ENCODE measurements at places on chromosomes 2 and 18.

DNA sequence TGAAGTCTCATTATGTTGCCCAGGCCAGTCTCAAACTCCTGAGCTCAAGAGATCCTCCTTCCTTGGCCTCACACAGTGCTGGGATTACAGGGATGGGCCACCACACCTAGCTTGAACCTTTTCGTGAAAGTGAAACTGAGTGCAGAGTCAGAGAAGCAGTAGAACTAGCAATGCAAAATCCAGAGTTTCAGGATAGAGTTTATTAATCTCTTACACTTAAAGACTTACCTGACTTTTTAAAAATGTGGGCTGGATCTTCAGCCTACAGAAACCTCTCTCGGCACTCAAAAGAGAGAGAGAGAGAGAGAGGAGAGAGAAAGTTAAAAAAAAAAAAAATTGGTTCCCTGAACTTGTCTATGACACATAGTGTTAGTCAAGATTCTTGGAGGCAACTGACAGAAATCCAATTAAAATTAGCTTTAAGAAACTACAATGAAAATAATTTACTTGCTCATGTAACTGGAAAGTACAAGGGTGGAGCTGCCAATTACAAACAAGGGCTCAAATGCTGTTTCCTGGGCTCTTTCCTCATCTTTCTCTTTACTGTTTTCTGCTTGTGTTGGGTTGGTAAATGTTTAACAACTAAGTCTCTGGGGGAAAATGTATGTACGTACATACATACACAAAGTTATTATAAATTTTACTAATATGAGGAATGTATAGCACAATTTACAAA, 98.1 kb upstream of the CERS6 start:
- DNase-seq: no peak

DNA sequence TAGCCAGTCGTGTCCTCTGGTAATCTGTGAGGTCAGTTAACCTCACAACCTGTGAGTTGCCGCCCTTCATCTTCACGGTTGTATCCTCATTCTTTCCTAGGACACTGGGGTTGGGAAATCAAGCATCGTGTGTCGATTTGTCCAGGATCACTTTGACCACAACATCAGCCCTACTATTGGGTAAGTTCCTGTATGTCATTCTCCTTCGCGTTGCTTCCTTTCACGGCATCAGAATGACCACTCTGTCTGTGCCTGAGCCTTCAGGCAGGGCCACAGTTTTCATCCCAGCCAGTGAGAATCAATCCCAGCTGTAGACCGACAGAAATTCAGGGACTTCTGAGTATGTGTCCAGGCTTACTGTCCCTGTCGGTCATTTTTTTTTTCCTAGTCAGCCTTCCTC, 67.1 kb downstream of the RAB31 start:
- DNase-seq: no peak

DNA sequence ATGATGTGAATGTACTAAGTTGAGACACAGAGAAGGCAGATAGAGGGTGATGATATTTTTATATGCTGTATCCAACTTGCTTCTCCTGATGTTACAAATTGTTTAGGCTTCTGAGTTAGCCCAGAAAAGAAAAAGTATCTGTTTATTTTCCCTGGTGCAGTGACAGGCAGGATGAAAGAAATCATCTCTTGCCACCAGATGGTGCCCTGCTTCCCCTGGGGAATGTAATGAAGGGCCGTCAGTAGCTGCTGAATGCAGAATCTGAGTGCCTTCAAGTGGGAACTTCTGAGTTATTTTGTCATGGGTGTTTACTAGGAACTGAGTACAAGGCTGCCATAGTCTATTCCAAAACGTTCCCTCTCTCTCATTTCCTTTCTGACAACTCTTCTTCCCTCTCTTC, 525.6 kb downstream of the MBD2 start:
- DNase-seq: no peak

DNA sequence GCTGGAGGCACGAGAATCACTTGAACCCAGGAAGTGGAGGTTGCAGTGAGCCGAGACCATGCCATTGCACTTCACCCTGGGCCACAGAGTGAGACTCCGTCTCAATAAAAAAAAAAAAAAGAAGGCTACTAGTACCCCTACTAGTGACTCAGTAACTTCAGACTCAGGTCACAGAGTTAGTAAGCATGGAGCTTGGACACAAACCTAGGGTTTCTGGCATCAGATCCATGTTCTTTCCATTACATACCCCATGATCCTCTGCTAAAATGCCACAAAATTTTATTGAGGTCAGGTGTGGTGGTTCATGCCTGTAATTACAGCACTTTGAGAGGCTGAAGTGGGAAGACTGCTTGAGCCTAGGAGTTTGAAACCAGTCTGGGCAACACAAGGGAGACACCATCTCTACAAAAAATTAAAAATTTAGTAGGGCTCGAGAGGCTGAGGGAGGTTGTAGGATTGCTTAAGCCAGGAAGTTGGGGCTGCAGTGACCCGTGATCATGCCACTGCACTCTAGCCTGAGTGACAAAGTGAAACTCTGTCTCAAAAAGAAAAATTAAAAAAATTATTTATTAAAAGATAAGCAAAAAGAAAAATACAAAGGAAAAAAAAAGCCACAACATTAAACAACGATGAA, 45.1 kb downstream of the DHX57 start:
- no peak for DNase-seq

DNA sequence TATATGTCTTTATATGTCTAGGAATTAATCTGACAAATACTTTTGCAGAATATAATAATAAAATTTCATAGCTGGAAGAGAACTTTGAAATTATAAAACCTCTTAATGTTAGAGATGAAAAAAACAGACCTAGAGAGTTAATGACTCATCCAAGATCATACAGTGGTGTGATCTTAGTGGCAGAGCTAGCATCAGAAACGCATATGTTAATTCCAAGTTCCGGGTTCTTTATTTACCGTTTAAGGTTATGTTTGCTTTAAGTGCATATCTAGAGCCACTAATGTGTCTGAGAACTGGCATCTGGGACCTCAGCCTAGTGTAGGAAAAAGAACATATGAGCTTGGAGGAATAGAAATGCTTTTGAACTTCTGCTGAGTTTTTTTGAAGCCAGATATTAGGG, 24.3 kb downstream of the CERS6 start:
- no peak for DNase-seq

DNA sequence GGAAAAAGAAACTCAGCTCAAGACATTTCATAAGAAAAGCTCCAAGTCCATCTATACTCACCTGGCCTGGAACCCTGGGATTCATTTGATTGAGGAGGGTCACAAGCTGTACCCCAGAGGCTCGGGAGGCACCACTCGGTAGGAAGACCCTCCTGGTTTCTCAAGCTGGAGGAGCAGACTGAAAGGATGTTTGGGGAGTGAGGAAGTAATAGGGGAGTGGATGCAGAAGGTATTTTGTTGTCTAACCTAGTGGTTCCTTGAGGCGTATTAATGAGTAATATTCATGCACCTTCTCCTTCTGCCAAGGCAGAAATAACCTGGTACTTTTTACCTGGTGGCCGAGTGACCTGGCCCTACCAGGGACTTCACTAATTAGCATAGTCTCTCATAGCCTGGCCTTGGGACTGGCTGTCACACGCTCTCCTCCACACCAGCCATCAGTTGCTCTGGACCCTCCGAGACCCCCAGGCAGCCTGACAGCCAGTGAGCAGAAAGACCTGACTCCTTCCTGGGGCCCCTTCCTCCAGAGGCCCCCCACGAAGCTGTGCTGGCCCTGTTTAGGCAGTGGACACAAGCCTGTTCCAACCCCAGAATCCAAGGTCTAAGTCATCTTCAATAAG, 161.4 kb downstream of the BCL2 start:
- DNase-seq: no peak

GRCh38 chr2:20145497-20146193, 79.3 kb downstream of the SDC1 start:
- DNase-seq: no peak

DNA sequence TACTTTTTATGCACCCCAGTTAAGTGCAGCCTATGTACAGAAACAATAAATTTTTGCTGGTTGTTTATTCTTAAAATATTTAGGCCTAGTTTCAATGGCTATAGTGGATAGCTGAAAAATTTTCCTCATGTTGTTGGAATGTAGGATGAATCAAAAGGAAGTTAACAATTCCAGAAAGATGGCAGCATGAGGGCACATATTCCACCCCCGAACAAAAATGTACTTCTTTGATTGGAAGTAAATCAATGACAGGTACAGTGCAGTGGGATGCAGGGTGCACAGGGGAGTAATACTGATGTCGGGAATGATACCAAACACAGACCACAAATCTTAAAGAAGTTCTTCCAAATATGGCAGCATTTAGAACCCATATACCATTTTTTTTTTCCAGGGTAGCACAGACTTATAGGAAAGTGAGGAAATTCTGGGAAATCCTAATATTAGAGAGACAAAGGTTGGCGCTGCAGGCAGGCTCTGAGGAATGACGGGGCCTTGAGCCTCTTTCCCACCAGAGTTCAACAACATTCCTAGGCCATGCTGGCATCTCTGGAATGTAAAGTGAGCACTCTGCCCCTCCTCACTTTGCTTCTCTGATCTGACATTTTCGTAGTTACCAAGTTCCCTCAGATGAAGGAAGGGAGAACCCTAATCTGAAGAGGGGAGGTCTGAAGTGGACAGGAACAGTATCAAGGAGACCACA, 36.6 kb upstream of the IKZF2 start:
- no peak for DNase-seq

DNA sequence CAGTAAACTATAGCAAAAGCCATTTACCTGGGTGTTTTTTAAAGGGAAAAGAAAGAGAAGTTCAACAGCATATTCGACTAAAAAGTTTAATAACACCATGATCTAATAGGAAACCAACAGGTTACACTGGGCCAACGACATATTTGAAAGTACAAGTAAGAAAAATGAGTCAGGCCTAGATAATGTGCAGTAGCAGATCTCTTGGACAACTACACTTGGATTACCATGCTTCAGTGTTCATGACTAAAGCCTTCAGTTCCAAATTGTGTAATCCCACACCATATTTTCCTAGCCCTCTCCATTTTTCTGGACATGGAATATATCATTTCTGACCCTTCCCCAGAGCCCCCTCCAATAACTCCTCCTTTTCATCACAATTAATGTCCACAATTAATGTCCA, 39.1 kb upstream of the FIGN start:
- no peak for DNase-seq

- no peak for DNase-seq
Measured at GRCh38 chr2:240876475-240877251, 8.0 kb downstream of the AGXT start.

DNA sequence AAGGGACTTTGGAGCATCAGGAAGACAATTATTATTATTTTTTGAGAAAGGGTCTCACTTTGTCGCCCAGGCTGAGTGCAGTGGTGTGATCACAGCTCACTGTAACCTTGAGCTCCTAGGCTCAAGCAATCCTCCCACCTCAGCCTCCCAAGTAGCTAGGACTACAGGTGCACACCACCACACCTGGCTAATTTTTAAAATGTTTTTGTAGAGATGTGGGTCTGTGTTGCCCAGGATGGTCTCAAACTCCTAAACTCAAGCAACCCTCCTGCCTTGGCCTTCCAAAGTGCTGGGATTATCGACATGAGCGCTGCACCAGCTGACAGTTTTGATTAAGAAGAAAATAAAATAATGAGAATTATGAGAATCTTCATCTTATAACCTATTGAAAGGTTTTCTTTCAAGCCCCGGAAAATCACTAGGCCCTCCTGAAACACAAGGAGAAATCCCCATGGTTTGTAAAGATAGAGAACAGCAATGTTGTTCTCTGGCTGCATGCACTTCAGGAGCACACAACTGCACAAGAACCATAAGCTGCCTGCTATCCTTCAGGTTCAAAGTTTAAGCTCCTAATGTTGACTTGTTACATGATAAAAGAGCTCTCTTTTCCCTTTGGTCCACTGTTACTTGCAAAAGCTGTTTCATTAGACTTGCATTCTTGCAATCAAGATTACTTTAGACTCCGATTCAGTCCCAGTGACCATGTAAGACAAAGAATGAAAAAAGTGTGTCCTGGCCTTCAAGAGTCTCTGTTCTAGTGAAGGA, 16.8 kb downstream of the NPC1 start:
- no peak for DNase-seq

DNA sequence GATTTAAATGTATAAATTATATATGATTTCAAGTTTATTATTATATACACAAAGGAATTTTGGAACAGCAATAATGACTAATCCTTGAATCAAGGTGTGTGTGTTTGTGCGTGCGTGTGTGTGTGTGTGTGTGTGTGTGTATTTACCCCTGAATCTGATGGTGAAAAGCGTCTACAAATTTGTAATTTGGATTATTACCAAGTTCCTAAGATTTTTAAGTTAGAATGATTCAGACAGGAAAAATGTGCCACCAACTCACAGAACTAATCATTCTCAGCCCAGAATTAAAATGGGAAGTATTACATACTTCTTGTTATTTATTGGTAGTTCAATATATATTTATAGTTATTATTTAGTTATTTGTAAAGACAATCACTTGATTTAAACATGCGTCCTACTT, 12.3 kb downstream of the CALCRL start:
- no peak for DNase-seq

DNA sequence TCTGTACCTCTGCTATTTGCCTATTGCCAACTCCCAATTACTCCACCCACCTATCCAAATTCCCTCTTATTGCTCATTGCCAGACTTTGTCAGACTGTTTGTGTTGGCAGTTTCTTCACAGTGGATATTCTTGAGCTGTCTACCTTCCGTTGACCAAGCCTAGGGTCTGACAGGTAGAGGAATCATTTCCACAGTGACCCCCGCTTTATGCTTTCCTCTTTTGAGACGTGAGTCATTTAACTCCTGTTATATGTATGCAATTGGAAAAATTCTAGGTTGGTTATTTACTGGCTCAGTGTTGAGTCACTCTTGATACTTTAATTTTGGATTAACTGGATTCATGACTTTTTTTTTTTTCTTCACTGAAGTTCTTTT, 187.7 kb downstream of the IRS1 start:
- DNase-seq: no peak

- DNase-seq: no peak
Measured at GRCh38 chr2:55247025-55247424, 14.5 kb downstream of the RPS27A start.

- no peak for DNase-seq
Measured at GRCh38 chr2:101349893-101350662, 37.2 kb downstream of the CREG2 start.

DNA sequence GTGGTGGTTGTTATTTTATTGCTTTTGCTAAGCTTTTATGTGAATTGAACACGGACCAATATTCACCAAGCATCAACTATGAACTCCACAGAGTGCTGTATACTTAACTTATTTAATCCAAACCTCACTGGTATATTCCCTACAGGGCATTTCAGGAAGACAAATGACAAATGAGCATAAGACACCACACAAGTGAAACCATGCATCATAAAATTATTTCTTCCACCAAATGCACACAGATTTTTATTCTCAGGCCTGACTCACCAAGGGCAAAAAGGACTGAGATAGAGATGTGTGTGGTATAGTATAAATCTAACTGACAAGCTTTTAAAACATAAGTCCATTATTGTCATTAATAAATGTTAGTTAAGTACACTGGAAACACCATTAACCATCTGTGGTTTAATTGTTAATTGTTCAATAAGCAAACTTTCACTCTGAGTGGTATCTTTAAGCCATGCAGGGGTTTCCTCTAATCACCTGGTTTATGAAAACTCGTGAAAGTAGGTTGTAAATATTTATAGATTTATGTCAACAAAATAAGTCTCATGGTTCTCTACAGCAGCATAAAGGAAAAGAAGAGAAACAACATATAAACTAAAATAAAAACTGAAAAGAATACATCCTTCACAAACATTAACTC, 77.6 kb upstream of the CRIM1 start:
- no peak for DNase-seq

GRCh38 chr2:225582355-225583116, 183.0 kb downstream of the NYAP2 start:
- no peak for DNase-seq

All from stimulated activated CD4-positive, alpha-beta T cell treated with anti-CD3 and anti-CD28 coated beads, Interleukin-1b, Interleukin-23, amount 100 ng/mL, for 1 hour (primary cell).